ENCODE measurements at places on chromosomes 11 and 22.

DNA sequence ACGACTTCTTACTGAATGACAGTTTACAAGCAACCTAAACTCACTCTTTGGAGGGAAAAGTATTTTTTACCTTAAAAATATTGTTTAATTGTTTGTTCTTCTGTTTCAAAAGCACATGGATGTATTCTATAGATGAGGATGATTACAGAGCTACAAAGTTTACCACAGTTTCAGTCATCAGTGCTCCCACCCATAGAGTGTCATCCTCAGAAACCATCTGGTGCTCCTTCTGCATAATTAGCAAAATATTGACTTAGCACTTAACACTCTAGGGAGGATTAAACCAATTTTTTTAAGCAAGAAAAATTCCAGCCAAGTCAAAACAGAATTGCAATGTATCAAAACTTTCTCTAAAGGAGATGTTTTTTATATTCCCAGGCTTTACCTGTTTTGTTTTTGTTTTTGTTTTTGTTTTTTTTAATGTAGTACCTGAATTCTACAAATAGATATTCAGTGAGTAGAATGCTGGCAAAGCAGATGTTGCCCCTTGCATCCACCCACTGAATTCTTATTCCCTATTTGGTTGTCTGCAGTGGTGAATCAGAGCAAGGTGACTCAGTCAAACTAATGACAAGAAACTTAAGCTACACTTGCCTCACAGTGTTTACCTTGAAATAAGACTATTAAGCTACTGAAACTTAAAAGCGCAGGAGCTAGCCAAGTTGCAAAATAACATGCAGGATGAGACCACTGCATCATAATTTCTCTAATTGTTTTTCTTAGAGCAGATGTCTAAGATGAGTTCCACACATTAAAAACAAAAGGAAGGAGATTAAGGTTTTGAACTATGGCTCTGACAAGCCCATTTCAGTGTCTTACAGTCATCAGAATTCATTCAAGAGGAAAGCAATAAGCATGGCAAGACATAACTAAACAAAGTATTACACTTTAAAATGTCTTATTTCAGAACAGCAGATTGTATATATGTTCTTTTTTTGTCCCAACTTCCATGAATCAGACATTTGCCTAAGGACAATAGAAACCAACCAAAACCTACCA is 155.1 kb upstream of the SOX6 start:
- no peak for DNase-seq

DNA sequence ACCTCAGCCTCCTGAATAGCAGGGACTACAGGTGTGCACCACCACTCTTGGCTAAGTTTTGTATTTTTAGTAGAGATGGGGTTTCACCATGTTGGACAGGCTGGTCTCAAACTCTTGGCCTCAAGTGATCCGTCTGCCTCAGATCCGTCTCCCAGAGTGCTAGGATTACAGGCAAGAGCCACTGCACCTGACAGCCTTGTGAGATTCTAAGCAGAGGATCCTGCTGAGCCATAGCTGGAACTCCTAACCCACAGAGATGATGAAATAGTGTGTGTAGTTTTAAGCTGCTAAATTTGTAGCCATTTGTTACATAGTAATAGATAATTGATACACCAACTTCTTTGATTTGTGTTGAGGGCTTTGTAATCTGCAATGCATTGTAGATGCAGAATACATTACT is 51.1 kb downstream of the CLMP start:
- DNase-seq: no peak

GRCh38 chr22:21710156-21710555 is 25.4 kb downstream of the YPEL1 start:
- no peak for DNase-seq

DNA sequence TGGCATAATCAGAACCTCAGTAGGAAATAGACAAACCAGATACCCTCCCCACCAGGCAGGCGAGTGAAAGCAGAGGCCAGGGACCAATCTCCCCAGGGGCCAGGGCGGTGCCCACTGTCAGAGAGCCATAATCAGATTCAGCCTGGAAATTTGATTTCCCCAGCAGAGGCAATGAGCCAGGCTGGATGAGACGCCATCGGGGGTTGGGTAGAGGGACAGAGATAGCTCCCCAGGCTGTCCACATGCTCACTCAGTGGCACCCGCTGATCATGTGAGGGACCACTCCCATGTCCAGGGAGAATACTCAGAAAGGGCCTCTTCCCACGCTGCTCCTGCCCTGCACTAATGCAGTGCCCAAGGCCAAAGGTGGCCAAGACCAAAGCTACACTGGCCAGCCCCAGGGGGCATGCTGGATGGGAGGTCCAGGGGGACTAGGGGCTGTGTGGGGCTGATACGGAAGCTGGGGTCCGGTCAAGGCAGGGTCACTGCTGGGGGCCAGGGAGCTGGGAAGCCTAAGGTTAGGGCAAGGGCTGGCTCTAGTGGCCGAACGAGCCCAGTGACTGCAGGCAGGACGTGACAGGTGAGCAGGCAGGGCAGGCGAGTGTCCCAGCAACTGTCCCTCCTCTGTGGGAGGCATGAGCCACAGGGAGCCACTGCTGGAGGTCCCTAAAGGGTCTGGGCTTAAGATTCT is 19.8 kb downstream of the ARVCF start:
- DNase-seq: no peak

DNA sequence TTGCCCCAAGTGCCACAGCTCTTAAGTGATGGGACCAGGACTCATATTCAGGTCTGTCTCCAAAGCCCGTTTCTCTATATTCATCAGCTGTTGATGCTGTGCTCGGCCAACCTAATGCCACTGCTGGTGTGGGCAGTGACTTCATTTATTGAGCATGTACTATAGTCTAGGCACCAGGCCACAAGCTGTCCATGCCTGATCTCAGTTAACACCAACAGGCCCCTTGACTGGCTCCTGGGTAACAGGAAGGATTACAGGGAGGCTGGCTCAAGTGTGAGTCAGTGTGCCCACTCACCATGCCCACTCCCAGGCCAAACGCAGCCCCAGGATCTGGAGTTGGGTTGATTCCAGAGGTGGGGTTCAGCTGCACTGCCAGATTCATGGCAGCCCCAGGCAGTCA is 8.6 kb upstream of the CRYBB2 start:
- DNase-seq: no peak

GRCh38 chr11:76609736-76610370 is 60.7 kb downstream of the LRRC32 start:
- no peak for DNase-seq

DNA sequence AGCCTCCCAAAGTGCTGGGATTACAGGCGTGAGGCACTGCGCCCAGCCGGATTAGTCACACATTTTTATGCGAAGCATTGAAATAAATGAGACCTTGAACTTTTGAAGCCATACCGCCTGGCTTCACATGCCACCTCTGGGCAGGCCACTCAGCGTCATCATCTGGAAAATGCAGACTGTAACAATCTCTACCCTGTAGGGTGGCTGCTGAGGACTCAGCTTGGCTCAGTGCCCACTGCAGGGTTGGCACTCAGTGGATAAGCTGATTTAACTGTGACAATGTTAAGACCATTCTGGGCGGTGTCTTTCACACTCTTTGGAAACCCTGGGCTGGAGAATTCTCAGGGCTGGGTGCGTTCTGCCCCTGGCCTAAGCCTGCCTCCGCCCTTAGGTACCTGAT is 8.5 kb downstream of the SH3BP1 start:
- no peak for DNase-seq

- DNase-seq: no peak
Measured at GRCh38 chr11:71204294-71204693, 48.1 kb downstream of the SHANK2 start.

- DNase-seq: peak; percentile 46
Measured at GRCh38 chr11:68843703-68844312, 2.1 kb upstream of the CPT1A start.

DNA sequence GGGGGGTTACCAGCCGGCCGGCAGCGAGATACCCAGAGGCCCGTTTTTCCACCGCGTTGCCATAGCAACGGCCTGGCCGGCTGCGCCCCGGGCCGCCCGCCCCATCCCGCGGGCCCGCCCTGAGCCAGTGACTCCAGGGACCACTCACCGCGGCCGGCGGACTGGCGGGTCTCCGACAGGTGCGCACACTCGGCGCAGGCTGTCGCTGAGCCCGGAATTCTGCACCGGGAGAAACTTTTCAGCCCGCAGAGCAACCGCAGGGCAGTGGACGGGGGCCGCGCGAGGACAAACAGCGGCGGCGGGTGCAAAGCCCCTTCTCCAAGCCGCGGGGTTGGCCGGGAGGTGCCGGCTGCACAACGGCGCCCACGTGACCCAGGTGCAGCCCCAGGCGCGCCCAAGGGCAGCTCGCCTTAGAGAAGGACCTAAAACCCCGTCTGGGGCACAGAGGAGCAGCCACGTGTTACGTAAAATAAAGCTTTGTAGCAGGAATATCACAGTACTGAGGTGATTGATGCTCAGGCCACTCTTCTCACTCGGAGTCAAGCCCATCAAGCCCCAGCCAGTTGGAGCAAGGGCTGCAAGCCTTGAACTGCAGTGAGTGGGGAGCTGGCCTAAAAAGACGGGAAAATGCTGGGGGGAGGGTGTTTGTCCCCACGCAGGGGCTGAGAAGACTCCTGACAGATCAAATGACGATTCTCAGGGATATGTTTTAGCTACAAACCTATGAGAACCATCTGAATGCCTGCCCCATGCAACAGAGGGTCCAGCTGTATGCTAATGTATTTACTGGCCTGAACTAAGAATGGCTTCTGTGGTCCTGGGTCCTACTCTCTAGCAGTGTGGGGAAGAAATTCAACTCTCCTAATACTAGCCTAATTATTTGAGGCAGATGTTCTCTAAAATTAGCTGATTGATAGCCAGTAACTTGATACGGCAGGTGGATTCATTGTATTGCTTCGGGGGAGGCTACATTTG is at the start of gene STK33:
Gene STK33, minus strand, starts transcription at position 294 of the 975 bp plus-strand sequence. CDS start 119,323 bp downstream, outside the sequence.
- DNase-seq: no peak

GRCh38 chr11:132519241-132519815 is 1013.0 kb downstream of the OPCML start:
- DNase-seq: no peak

GRCh38 chr11:69910519-69911309 is 91.5 kb upstream of the FGF3 start:
- no peak for DNase-seq

DNA sequence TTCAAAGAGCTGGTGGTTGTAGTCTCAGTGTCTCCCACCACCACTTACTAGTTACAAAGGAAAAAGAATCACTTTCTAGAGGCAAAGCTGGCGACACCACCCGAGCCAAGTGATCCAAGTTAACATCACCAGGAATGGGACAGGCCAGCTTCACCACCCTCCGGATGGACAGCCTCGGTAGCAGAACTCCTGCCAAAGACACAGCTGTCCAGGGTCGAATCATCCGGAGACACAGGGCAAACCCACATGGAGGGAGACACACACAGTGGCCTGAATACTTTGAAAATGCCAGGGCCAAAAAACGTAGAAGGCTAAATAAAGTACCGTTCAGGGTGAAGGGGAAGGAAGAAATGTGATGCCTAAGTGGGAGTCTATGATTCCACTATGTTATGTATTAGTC is 33.1 kb downstream of the KCNQ1 start:
- DNase-seq: no peak

GRCh38 chr22:28608546-28608945 is 71.1 kb downstream of the TTC28 start:
- DNase-seq: no peak

DNA sequence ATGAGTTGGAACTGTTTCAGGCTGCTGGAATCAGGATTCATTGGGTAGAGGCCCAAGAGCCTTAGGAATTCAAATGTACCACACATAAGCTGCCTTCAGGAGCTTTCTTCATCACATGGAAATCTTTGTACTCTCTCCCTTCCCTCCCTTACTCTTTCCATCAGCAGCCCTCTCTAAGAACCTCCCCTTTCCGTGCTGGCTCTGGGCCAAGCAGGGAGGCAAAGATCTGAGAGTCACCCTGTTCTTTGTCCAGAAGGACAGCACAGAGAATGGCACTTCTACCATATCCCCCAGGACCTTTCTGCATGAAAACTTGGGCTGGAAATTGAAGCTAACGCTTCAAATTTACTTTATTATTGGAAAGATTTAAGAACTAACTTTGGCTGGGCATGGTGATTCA is 20.7 kb upstream of the TPBGL start:
- DNase-seq: no peak

GRCh38 chr22:22583030-22583429 is 24.0 kb upstream of the PRAME start:
- DNase-seq: no peak

GRCh38 chr11:11579012-11579988 is 42.5 kb downstream of the GALNT18 start:
- no peak for DNase-seq

GRCh38 chr11:70038034-70038834 is 39.9 kb upstream of the ANO1 start:
- DNase-seq: peak; percentile 3

DNA sequence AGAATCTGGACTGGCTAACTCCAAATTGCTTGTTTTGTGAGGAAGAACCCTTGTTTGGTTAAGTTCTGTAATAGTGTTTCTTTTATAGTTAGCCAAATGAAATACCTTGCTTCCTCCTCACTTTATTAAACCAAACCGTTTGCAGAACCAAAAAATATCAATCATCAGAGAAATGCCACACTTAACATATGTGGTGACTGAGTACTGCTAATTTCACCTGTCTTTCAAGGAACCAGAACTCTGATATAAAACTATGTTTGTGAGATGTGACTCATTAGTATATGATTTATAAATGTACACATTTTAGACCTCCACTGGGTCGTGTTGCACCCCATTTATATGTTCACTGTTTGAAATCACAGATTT is 119.9 kb downstream of the PGR start:
- DNase-seq: no peak
